Renal cortex interstitium (tissue), 15 donors: ENCODE measurements at places on chromosomes 12 and 14.

GRCh38 chr12:9991876-9992275 is 7.0 kb downstream of the CLEC1B start:
- DNase-seq = no peak

GRCh38 chr12:56324206-56324605 is 8.4 kb upstream of the CNPY2 start:
- no peak for DNase-seq

- peak; percentile 42 for DNase-seq
Measured at GRCh38 chr12:6647083-6647604, at the start of gene ACRBP. TSS of gene ACRBP (minus strand) at chr12:6647432. CDS start at chr12:6647366, 66 bp downstream.

DNA sequence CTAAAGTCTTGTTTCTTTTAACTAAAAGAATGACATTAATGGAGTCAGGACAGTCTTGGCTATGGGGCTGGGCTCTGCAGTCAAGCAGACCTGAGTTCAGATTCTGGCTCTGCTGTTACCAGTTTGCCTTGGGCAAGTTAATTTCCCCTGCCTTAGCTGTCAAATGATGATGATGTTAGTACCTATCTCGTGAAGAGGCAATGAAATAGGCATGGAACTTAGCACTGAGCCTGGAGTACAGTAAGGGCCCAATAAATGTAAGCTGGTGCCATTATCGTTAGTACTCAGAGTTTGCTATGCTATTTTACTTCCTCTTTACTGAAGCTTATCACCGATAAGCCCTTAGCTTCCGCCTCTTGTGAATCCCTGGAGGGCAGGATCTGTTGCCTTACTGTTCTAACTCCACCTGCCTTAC is 8.5 kb downstream of the FBXW8 start:
- no peak for DNase-seq

- DNase-seq = no peak
Measured at GRCh38 chr14:62939970-62940369, 105.3 kb downstream of the KCNH5 start.

GRCh38 chr12:116528065-116528464 is 31.1 kb upstream of the MAP1LC3B2 start:
- no peak for DNase-seq
